ENCODE measurements at places on chromosomes 3 and 15.

DNA sequence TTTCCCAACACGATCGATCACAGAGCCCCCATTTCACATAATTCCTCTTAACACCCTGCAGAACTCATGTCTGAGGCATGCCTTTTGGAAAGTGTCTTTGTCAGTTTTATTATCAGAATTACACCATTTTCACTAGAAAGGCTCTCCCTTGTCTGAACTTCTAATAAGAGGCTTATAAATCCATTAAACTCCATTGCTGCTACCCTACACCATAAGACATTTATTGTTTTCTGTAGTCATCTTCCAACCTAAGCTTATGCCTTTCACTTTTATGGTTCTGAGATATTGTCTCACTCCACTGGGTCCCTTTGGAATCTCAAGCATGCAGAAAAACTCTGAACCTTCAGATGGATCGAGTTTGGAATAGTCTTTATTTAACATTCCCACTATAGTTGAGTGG, 50.2 kb upstream of the TPM1 start:
- no peak for DNase-seq

GRCh38 chr3:98038286-98038685, 3.2 kb upstream of the GABRR3 start:
- no peak for DNase-seq

DNA sequence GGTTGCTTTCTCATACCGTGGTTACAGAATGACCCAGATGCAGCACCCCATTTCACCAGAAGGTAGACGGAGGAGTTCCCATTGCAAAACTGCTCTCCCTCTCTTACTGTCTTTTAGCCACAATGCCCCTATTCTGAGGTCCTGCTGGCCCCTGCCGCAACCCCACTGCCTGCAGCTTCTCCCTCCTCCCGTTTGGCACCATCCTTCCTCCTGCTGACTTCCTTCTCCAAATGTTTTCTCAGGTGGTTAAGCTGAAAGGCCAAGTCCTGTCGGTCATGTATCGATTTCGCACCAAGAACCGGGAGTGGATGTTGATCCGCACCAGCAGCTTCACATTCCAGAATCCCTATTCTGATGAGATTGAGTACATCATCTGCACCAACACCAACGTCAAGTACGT, 132.3 kb upstream of the ABHD17C start:
- DNase-seq = no peak

GRCh38 chr15:49168016-49168415, 2.0 kb upstream of the GALK2 start:
- no peak for DNase-seq

DNA sequence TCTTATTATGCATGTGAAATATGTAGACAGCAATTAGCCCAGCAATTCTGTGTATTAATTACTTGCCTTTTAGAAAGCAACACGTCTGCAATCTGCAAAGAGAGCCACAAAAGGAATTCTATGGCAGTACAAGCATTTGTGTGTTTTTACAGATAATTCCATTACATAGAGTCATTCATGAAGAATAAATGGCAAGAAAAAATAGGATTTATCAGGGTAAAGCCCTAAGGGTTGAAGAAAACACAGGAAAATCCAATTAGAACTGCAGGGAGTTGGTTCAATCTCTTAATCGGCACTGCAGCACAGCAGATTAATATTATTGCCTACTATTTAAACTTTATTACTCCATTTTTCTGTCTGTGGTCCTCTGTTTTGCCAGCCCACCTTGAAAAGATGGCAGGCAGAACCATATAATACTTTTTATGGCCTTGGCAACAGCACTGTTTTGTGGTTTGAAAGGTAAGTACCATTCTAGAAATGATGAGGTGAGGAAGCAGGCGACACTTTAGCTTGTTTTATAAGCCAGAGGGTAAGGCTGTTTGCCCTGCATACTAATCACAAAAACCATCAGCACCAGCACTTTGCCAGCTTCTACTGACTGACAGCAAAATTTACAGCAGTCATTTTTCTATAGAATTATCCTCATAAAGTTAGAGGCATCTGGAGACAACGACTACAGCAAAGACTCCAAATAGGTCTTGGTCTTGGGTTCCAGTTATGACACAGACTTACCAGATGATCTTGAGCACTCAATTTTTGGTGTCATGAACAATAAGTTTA, 638.2 kb upstream of the NAALADL2 start:
- DNase-seq = no peak

DNA sequence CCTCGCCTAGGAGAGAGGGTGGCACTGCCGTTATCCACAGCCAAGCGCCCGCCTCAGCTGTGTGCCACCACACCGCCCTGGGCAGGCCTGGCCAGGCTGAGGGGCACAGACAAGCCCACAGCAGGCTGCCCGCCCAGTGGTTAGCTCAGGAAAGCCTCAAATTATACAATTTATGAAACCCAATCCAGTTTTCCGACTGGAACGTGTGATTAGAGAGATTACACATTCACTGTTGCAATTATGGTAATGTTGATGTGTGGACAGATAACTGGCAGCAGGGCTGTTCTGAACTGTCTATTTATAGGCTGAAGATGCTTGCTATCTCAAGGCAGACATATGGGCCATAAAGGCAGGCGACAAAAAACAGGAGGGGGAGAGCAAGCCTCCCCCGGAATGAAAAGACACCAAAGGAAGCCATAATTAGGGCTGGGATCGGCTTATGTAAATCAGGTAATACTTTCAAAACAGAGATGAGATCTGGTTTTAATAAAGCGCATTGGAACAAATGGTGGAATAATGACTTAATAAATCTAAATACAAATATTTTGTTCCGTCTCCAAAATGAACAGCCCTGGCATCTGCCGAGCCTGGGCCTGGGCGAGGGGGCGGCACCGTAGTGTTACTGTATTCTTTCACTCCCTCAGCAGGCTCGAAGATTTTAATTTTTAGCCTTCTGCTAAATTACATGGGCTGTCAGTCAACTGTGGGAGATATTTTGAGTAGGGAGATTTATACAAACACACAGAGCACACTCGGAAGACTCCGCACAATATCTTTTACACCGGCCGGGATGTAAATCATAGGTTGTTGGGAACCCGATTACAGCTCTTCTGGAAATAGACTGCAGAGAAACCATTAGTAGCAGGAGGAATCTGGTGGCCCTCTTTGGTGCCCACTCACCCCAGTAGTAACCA, 103.1 kb upstream of the TLE3 start:
- DNase-seq = no peak

DNA sequence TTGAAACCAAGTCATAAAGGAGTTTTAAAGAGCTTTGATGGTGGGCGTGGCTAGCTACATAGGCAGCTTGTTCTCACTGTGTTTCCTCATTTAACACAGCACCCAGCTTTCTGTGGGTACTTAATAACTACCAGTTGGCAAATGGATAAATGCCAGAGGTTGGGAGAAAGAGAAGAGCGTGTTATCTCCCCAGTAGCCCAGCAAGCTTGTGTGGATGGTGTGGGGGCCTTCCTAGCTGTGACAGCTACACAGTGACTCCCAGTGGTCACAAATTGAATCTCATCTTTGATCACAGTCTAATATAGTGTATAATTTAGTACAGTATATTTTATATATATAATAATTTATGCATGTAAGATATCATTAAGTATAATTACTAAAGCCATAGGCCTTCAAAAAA, 984.1 kb downstream of the EPHA3 start:
- DNase-seq = no peak

- DNase-seq = no peak
Observed at GRCh38 chr3:111735243-111735758, 123.8 kb upstream of the PHLDB2 start.

GRCh38 chr3:177842302-177842701, 645.0 kb upstream of the TBL1XR1 start:
- DNase-seq = no peak

DNA sequence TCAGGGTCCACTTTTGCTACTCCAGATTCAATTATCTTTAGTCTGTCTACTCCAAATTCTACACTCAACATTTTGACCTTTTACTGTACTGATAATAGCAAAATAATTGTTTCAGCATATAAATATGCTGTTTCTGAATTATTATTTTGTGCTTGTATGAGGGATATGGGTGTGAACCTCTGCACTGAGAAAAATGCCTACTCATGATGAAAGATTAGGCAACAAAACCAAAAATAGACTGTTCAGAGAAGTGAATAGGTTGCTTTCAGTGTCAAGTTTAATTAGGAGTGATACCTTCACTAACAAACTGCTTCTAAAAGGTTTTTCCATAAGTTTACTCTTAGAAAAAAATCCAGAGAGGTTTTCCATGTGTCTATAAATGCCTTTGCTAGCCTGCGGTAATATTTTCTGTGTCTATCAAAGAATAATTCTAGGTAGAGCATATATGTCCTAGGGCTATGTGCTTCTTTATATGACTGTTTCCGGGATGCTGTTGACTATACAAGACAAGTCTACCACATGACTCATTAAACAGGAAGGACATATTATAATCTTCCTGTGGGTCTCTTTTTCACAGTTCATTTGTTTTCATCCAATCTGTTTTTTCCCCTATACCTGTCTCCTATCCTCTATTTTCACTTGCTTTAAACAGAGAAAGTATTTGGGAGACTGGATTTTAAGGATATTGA, 218.5 kb upstream of the TTC14 start:
- DNase-seq = no peak

DNA sequence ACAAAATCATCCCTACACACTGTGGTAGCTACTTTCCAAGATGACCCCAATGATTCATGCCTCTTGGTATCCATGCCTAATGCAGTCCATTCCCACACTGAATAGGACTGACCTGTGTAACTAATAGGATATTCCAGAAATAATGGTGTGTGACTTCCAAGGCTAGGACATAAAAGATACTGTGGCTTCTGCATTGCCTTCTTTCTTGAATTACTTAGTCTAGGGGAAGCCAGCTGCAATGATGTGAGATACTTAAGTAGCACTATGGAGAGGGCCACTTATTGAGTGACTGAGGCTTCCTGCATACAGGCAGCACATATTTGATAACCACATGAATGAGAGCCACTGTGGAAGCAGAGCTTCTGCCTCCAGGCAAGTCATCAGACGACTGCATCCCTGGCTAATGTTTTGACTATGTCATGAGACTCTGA, 50.1 kb downstream of the NR1I2 start:
- no peak for DNase-seq

GRCh38 chr3:141476033-141476432, 10.8 kb upstream of the RASA2 start:
- DNase-seq = no peak

DNA sequence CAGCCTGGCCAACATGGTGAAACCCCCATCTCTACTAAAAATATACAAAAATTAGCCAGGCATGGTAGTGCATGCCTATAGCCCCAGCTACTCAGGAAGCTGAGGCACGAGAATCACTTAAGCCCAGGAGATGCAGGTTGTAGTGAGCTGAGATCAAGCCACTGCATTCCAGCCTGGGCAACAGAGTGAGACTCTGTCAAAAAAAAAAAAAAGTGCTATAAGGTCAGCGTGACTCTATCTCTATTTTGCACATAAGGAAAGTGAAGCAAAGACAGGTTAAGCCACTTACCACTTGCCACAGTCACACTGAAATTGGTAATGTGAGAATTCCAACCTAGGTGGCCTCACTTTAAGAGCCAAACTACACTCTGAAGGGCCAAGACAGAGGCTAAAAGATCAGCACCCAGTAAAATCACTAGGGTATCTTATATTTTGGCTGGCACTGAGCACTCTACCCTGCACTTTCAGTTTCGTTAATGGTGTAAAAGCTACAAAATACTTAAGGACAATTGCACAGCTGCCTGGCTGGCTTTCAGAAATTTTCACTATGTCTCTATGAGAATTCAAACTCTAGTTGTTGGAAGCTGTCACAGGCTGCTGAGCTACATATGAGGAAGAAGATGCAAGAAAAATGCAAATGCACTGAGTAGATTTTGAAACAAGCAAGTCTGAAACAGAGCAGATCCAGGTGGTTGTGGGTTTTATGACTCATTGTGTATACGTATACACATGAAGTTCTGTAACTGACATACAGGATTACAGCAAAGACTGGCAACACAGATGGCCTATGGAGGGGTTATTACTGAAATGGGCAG, 32.7 kb downstream of the TRANK1 start:
- DNase-seq = no peak

- no peak for DNase-seq
Observed at GRCh38 chr15:88223084-88223483, 33.5 kb downstream of the NTRK3 start.

GRCh38 chr3:171755015-171755589, 55.2 kb downstream of the PLD1 start:
- DNase-seq = no peak

- DNase-seq = no peak
Observed at GRCh38 chr15:99467338-99467720, 98.5 kb upstream of the MEF2A start.

GRCh38 chr15:50225938-50226337, 39.6 kb downstream of the HDC start:
- DNase-seq = no peak

DNA sequence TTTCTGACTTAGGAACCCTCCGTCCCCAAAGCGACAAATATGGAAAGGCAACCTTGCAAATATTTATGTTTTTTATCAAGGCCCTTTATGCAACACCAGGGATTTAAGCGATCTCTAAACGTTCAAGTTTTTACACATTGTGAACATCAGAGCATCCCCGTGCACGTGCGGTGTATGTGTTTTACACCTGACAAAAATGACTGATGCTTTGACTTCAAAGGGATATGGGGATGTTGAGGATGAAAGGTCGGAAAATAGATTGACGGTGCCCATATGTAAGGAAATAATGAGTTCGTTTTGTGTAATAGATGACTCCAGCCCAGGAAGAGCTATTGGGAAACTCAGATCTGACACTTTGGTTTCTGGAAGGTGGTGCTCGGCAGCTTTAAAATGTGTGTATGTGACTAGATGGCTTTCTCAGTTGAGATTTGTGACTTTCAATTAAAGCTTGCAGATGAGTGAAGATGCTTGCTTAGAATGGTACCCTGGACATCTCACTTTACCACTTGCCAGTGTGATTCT, 866 bp downstream of the SLC49A4 start:
- DNase-seq = no peak

DNA sequence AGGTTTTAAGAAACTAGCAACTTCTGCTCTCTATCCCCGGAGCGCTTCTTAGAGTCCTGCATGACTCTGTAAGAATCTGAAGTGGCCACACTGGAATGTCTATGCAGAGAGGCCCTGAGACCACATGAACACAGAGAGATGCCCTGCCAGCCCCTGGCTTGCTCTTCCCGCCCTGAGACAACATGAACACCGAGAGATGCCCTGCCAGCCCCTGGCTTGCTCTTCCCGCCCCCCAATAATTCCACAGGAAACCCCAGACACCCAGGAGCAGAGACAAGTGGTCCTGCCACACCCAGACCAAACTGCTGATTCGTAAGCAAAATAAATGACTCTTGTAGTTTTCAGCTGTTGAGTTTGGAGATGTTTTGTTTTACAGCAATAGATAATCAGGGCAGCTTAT, 166.1 kb downstream of the OSBPL10 start:
- no peak for DNase-seq

- DNase-seq = no peak
Observed at GRCh38 chr3:124125315-124125714, 133.4 kb upstream of the ROPN1 start.

- no peak for DNase-seq
Observed at GRCh38 chr15:67758619-67759300, 66.5 kb upstream of the SKOR1 start.

DNA sequence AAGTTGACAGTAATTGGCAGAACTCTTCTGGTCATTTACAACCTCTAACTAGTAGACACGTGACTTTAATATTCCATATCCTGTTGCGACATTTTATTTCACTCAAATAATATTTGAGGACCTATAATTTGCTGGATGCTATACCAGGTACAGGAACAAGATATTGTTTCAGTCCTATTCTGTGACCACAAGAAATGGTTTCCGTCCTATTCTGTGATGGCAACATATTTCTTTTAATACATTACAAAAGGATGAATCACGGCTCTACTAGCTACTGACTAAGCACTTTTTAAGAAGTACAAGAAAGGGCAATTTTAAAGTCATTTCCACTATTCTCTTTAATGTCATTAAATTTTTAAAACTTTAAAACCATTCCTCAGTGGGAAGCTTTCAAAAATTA, 400.2 kb downstream of the CNTN3 start:
- no peak for DNase-seq

All from stimulated activated CD4-positive, alpha-beta T cell treated with anti-CD3 and anti-CD28 coated beads, Interleukin-1b, Interleukin-23, amount 100 ng/mL, for 1 hour (primary cell).